Iris pigment epithelial cell (primary cell): ENCODE measurements at places on chromosomes 16 and 17.

- DNase-seq = no peak
Measured at GRCh38 chr16:21953541-21953902, 361 bp downstream of the UQCRC2 start.

DNA sequence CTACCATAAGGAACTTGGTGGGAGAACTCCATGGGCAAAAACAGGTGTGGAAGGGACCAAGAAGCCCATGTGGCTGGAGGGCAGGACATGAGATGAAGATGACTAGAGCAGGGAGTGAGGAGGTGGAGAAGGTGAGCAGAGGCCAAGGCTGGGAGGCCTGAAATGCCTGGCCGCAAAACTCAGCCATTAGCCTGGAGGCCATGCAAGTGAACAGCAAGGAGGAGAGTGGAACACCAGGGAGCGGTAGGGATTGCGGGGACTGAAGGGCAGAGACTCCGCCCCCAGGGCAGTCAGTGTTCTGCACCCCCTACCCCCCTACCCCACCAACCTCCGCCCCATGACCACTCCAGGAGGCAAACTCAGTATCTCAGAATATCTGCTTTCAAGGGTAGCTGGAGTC, 17.0 kb downstream of the BCL7C start:
- no peak for DNase-seq

DNA sequence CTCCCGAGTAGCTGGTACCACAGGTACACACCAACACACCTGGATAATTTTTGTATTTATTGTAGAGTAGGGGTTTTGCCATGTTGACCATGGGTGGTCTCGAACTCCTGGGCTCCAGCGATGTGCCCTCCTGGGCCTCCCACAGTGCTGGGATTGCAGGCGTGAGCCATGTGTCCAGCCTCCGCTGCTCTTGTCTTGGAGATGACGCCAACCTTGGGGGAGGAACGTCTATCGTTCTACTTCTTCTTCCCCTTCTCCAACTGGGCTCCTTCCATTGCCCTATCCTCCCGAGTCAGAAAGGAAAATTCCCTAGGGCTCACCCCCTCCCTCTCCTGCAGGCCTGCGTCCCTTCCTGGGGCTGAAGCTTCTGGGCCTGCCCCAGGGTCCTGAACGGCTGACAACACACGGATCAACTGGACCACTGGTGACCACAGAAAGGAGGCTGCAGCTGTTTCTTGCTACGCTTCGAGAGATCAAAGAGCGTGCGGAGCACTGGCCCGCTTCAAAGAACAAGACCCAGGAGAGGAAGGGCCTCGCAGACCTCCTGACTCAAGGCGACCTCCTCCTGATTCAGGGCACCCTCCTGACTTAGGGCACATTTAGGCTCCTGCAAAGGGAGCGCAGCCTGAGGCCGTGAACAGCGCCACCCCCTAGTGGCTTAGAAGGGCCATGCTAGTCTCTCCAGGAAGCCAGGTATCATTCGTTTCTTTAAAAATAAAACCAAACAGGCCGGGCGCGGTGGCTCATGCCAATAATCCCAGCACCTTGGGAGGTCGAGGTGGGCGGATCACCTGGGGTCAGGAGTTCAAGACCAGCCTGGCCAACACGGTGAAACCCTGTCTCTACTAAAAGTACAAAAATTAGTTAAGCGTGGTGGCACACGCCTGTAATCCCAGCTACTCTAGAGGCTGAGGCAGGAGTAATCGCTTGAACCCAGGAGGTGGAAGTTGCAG, 48.5 kb upstream of the HELZ start:
- DNase-seq = peak; percentile 47

- DNase-seq = no peak
Measured at GRCh38 chr17:81693509-81694210, 9.5 kb upstream of the MRPL12 start.
